Activated T-cell treated with anti-CD3 and anti-CD28 coated beads for 48 hours (primary cell): ENCODE measurements at places on chromosomes 5 and 9.

- no peak for DNase-seq
These were observed 188.7 kb downstream of the EBF1 start for GRCh38 chr5:158910782-158911692.

GRCh38 chr5:53089481-53089991, 20.0 kb downstream of the MOCS2 start:
- DNase-seq = no peak

DNA sequence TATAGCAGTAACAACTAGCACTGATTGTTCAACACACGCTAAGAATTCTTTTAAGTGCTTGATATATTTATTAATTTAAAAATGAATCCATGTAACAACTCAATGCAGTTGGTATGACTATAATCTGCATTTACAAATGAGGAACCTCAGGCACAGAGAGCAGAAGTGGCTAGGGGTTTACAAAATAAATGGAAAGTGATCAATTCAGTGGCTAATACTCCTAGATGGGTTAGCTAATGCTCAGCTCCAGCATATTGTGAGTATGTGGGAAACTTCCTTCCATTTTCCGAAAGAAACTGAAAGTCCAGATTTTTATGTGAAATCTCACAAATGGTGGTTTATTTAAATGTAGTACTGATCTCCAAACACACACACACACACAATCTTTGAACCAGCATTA, 128.0 kb downstream of the RFX3 start:
- DNase-seq = no peak

GRCh38 chr5:149733129-149733900, 3.2 kb downstream of the PPARGC1B start:
- no peak for DNase-seq

DNA sequence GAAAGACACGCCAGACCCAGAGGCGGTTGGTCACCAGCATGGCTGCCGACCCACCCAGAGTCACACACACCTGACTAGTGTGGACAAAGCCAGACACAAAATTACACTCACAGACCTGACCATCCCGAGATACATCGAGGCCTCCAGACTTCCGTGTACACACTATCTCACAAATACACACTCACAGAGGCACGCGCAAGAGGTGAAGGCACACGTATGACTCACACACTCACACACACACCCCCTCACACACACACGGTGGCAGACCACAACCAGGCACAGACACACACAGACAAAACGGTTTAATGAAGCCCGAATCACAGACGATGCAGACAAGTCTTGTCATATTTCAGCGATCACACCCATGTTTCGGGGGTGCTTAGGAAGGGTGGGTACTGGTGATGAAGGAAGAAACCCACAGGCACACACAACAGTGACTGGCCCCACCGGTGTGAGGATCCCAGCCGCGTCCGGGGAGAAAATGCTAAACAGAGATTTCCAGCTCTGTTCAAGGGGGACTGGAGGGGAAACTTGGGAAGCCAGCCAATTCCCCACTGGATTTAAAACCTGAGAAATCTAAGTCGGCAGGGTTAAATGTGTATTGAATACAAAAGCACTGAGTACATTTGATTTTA, 51.3 kb downstream of the CRB2 start:
- DNase-seq = no peak

- no peak for DNase-seq
These were observed 1.1 kb downstream of the HRCT1 start for GRCh38 chr9:35906923-35907699.

DNA sequence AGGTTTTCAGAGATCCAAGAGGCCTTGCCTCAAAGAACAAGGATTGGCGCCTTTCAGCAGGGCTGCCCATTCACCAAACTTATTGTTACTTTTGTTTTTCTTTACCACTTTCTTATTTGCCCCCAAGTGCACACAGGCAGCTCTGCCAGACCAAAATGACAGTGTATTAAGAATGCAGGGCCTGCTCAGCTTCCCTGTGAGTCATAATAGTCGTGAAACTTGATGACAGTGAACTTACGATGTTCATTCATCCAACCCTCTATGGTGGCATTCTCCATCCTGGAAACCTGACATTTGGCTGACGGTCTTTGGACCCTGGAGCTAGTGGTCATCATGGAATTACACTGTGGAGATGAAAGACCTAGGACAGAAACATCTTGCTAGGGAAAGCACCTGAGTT, 44.3 kb downstream of the UBE2QL1 start:
- DNase-seq = no peak

GRCh38 chr9:114003758-114004157, 74.3 kb downstream of the AMBP start:
- no peak for DNase-seq

GRCh38 chr5:163548649-163549048, 43.2 kb downstream of the MAT2B start:
- no peak for DNase-seq

GRCh38 chr9:110112792-110113191, 95.2 kb downstream of the C9orf152 start:
- no peak for DNase-seq

DNA sequence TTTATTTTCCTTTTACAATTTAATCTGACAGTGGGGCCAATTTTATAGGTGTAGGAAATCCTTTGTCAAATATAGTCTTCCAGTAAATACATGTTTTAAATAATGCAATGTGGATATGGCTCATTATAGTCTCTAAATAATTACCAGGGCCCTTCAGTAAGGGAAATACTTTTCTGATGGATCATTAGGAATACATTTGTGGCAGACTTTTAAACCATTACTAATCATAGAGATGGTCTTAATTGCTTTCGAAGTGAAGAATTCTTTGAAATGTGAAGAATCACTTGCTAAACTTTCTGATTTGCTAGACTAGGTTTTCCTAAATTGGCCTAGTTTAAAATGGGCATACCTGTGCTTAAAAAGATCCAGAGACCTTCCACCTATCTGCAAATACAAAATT, 105.6 kb upstream of the ELL2 start:
- no peak for DNase-seq
